ENCODE measurements at places on chromosomes 13 and 19. TPM values are rescaled to one million over a fixed set of nuclear protein-coding genes. Genes with fewer than 3 reads are reported as not detected.

The UQCRFS1 gene
- 50.9 TPM for total RNA-seq

- peak; percentile 64 for DNase-seq
These were observed 2.0 kb upstream of the INAFM1 start for GRCh38 chr19:47272448-47273312.

- DNase-seq: no peak
These were observed 592.0 kb upstream of the SLITRK5 start for GRCh38 chr13:87078947-87079795.

DNA sequence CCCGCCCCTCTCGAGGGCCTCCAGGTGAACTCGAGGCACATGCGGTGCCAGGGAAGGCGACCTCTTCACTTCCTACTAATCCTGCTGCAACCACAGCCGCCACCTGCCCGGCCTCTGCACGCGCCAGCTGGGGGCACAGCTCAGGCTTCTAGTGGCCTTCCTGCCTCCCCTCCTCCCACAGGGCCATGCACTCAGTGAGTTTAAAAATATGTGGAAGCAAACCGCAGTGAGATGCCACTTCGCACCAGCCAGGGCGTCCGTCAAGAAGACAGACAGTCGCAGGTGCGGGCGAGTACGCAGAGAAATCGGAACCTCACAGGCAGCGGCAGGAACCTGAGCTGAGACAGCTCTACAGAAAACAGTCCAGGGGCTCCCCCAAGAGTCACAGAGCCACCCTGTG is 10.4 kb downstream of the LMNB2 start:
- DNase-seq: no peak

DNA sequence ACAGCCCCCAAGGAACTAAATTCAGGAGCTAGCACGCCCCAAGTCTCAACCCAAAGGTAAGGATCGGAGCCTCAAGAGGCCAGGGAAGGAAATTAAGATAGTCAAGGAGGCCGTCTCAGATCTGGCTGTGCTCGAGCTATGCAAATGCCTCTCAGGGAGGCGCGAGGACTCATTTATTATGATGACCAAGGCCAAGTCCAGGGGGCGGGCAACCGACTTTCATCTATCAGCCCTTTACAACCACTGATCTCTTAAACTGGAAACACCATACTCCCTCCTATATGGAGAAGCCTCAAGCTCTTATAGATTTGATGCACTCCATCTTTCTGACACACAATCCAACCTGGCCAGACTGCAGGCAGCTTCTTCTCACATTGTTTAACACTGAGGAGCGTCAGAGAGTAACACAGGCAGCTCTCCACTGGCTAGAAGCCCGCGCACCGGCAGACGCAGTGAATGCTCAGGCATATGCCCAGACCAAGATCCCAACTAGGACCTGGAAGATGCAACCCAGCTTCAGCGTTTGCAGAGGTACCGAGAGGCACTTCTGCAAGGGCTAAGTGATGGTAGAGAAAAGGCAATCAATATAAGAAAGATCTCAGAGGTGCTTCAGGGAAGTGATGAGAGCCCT is 9.6 kb upstream of the SLC15A1 start:
- no peak for DNase-seq

- no peak for DNase-seq
These were observed 40.6 kb downstream of the TPT1 start for GRCh38 chr13:45300190-45300985.

- no peak for DNase-seq
These were observed 7.5 kb upstream of the ZNF808 start for GRCh38 chr19:52520013-52520412.

The VRK3 gene
- 36.1 TPM for total RNA-seq

- no peak for DNase-seq
These were observed 52.7 kb downstream of the PIBF1 start for GRCh38 chr13:72834601-72835000.

DNA sequence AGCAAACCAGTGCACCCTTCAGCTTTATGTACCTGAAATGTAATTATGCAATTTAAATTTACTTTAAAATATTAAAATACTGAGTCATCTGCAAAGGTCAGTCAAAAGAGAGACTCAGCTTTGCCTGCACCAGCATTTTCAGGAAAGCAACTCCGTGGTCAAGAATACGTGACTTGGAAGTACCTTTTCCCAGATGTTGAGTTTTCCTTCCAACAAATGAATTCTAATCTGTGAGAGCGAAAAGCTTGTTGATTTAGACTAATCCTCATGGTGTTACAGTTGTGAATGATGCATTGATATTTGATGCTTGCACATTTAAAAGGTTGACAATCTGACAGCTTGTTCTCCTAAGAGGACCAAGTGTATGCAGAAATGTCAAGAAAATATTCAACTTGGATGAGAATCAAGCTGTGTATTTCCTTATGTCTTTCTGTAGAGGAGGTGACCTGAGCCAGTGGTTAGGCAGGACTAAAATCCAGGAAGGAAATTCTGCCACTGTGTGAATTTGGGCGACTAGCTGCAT is 270.4 kb downstream of the ABCC4 start:
- no peak for DNase-seq

GRCh38 chr13:30581582-30581981 is 36.1 kb upstream of the USPL1 start:
- no peak for DNase-seq

DNA sequence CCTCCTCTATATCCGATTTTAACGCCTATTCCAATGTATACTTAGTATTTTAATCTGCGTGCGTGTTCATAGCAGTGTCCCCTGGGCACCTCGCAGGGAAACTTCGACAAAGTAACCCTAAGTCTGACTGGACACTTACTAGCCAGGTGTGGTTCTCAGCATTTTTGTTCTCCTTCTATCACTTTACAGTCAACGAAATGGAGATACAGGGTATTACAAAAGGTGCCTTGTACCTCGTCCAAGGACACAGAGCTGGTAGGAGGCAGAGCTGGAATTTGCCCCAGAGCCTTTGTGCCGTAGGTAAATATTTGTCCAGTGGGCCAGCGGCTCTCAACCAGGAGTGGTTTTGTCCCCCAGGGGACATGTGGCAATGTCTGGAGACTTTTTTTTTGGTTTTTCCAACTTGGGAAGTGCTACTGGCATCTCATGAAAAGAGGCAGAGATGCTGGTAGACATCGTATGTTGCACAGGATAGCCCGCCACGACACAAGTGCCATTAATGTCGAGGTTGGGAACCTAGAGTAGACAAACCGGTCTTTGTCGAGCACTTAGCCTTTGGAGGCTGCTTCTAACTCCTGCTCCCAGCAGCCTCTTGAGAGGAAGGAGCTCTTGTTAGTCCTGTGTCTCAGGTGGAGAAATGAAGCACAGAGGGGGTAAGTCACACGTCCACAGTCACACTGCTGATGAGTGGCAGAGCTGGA is 1.1 kb downstream of the ZNF444 start:
- no peak for DNase-seq

DNA sequence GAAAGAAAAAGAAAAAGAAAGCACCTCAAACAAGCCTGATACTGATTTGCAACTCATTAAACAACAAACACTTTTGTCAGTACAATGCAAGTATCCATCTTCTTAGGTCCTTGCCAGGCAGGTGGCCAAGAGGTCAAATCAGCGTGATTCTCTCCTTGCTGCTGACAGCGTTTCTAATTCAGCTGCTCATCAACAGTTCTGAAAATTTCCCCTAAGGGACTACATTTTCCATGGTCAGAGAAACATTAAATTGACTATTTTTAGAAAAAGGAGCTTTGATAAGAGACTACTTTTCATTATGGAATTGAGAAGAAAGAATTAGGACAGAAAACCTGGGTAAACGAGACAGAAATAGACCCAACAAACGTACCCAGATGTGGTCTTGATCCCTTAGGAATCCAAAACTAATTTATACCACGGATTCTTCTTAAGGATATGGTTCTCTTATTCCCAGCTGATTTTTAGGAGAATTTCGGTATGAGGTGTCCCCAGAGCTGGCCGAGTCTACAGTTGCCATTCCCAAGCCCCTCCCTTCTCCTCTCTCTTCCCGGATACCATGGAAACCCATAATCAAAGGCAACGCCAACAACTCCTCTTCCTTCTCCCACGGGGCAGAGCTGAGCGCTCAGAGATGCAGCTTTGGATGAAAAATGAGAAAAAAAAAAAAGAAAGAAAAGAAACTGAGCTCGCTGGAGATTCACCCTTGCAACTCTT is 29.5 kb upstream of the CEBPG start:
- DNase-seq: no peak

DNA sequence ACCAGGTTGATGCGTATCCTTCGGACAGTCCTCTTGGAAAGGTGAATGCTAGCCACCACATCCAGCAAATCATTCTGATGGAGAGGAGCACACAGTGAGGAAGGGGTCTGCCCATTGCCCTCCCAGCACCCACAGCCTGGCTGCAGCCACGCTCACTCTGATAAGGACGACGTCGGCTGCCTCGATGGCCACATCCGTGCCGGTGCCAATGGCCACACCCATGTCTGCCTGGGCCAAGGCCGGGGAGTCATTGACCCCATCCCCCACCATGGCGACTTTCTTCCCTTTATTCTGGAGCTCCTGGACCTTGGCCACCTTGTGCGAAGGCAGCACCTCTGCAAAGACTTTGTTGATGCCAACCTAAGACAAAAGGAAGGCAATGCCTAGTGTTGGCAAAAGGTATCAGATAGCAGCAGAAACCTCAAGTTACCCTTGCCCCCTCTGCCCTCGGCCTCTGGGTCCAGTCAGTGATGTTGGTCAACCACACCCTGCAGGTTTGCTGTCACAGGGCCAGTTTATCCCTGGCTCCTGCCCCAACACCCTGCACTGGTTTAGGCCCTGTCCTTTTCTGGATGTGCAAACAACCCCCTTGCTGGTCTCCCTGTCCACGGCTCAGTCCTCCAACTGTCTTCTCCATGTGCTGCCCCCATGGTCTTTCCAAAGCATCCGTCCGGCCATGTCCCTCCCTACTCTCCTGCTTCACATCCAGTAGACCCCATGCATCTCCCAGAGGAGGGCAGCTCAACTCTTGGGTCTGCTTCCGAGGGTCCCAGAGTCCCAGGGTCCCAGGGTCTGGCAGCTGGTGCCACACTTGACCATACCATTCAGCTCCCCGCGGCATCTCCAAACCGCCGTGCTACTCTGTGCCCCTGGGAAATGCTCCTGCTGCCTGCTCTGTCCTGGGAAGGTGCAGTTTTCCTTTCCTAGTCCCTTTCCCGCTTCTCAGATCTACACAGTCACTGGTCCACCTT is 73.6 kb downstream of the ATP7B start:
- no peak for DNase-seq

DNA sequence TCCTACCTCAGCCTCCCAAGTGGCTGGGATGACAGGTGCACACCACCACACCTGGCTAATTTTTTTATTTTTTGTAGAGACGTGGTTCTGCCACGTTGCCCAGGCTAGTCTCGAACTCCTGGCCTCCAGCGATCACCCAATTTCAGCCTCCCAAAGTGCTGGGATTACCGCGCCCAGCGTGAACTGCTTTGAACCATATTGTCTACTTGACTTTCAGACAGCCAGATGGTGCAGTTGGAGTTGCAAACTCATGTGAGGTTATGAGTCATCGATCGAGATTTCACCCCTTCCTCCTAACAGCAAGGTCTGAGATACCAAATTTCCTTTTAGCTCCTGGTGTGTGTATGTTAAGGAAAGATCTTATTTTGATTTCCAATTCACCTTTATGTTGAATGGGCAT is 2.7 kb downstream of the SLC27A1 start:
- no peak for DNase-seq

The LCP1 gene
- 4.3 TPM for total RNA-seq

GRCh38 chr19:40348961-40349507 is 539 bp downstream of the PLD3 start:
- no peak for DNase-seq

DNA sequence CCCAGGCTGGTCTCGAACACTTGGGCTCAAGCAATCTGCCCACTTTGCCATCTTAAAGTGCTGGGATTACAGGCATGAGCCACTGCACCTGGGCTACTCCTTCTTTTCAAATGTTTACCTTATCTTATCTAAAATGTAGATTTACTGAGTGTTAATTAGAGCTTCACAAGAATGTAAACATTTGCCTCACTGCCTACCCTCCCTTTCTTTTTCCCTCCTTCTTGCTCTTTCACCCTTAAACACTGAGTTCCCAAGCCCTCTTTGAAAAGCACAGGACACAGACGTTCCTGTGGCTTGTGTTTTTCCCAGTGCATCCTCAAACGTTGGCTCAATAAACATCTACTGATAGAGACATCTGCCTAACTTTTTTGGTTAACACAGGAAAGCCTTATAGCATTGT is 32.7 kb upstream of the CYSLTR2 start:
- no peak for DNase-seq

The ACER1 gene
- not detected for total RNA-seq

GRCh38 chr19:12495002-12495802 is 10.6 kb upstream of the ZNF709 start:
- peak; percentile 83 for DNase-seq

DNA sequence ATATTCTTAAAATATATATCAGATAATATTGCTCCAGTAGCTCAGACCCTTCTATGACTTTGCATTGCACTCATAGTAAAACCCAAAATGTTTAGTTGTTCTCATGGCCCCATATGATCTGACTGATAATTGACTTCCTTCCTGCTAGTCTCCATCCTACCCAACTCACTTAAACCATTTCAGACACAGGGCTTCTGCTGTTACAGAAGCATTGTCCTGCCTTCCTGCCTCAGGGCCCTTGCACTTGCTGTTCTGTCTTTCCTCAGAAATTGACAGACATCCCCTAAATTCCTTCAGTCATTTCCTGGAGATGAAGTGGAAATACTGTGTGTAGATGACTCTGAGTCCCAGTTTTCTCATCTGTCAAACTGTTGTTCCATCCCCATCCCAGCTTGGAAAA is 19.7 kb downstream of the FBXL12 start:
- DNase-seq: no peak

The NKG7 gene
- not detected for total RNA-seq
